ENCODE measurements at places on chromosomes 2 and 18.

- DNase-seq, result no peak
These were observed 777.0 kb downstream of the TSN start for GRCh38 chr2:122532481-122532880.

- DNase-seq, result peak; percentile 89
These were observed 139.6 kb downstream of the SOCS6 start for GRCh38 chr18:70428439-70428838.

DNA sequence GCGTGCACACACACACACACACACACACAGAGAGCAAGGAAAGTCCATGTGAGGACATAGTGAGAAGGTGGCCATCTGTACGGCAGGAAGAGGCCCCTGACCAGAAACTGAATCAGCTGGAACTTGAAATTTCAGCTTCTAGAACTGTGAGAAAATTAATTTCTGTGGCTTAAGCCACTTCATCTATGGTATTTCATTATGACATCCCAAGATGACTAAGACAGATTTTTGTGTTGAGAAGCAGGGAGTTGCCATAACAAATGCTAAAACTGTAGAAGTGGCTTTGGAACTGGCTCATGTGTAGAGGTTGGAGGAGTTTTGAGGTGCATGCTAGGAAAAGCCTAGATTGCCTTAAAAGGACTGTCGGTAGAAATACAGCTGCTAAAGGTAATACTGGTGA is 63.4 kb upstream of the ZBTB7C start:
- DNase-seq, result no peak

- no peak for DNase-seq
These were observed 31.7 kb downstream of the CDH20 start for GRCh38 chr18:61364953-61365352.

DNA sequence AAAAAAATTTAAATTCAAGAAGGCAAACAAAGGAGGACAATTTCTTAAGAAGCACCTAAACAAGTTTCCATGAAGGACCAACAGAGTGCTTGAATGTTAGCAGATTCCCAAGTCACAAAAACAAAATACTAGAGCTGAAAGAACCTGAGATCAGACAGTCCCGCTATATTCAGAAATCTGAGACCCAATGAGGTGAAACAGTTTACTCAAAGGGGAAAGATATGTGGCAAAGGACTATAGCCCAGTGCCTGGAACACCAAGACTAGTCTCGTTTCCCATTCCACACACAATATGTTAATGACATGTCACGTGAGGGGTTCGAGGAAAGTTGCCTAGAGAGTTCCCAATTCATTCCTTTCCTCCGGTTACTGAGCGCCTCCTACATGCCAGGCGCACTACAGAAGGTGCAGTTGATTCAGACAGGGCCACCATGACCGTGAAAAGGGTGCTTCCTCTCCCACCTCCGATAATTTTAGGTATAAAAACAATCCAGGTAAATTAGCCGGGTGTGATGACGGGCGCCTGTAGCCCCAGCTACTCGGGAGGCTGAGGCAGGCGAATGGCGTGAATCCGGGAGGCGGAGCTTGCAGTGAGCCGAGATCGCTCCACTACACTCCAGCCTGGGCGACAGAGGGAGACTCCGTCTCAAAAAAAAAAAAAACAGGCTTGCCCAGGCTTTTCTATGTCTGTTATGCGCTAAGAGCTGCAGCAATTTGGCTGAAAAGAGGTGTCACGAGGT is 617 bp downstream of the SRBD1 start:
- peak; percentile 81 for DNase-seq

GRCh38 chr18:25125680-25126079 is 226.3 kb downstream of the ZNF521 start:
- no peak for DNase-seq

DNA sequence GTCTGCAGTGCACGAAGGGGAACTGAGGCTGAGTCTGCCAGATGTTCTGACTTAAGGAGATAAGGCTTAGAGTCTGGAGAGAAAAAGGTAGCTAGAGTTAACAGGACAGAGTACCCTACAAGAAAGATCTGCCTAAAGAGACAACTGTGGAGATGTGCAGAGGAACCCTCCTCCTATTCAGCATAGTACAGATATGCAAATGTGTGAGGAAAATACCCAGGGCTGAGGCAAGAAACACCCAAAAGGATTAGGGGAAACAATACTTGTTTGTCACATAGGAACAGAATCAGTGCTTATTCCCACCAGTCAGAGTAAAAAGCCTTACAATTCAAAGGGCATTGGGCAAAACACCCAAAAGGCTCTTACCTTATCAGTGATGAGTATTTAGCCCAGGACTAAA is 67.8 kb downstream of the SS18 start:
- no peak for DNase-seq

DNA sequence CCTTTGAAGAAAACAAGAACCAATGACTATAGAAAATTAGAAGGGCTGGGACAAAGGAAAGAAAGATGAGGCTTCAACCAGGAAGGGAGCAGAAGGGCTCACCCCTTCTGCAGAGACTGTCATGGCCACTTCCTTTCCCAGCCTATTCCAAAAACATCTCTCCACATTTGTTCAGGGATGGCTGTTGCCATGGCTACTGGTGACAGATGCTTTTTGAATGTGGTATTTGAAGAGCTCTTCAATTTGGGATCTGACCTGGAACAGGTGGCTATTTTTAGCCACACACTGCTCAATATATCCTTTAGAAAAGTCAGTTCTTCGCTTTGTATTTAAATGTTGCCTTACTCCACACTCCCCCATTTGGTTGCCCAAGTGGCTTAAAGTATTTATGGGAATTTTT is 64.1 kb upstream of the LCLAT1 start:
- peak; percentile 62 for DNase-seq

DNA sequence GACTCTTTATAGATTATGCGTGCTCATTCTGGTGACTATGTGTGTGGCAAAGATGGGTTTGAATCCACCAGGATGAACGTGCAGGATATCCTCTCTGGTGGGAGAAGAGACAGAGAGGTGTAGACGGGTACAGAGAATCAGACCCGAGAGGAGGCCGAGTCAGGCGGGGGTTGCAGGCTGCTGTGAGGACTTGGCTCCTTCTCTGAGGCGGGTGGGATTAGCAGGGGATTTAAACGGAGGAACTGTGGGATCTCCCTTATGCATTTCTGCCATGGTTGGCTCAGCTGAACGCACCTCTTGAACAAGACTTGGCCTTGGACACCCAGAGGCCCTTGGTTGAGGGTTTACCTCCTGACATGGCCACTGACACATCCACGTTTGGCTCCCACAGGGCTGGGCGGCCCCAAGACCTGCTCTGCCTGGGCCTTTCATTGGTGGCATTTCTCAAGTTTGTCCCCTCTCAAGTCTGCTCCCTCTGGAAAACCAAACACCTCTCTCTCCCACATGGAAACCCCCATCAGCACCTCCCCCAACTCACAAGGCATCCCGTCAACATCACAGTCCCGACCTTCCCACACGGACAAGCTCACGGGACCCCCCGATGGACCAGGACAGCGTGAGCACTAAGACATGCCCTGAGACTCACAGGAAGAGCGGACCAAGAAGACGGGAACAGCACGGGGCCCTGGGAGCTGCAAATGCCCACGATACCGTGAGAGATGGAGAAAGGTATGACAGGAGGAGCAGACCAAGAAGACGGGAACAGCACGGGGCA is 158.3 kb downstream of the RTP5 start:
- DNase-seq, result no peak

GRCh38 chr2:212534336-212534735 is 4.3 kb downstream of the ERBB4 start:
- DNase-seq, result no peak

DNA sequence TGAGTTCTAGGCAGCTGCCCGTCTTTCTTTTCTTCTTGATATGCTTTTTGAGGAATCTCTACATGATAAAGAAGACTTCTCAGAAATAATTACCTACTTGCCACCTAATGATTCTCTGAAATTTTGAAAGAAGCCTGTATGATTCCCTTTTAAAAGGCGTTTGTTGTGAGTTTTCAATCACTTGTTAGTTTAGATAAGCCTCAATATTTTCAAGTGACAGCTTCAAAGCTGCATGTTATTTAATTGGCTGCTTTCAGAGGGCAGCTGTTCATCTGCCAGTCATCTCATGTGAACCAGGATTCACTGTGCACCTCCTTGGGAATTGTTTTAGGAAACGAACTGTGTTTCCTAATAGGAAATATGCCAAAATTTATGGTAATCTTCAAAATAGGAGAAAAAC is 938.1 kb downstream of the CPS1 start:
- DNase-seq, result no peak

GRCh38 chr2:50646226-50646625 is 385.7 kb downstream of the NRXN1 start:
- no peak for DNase-seq

- DNase-seq, result no peak
These were observed 2.9 kb upstream of the ARPC2 start for GRCh38 chr2:218214116-218214515.

DNA sequence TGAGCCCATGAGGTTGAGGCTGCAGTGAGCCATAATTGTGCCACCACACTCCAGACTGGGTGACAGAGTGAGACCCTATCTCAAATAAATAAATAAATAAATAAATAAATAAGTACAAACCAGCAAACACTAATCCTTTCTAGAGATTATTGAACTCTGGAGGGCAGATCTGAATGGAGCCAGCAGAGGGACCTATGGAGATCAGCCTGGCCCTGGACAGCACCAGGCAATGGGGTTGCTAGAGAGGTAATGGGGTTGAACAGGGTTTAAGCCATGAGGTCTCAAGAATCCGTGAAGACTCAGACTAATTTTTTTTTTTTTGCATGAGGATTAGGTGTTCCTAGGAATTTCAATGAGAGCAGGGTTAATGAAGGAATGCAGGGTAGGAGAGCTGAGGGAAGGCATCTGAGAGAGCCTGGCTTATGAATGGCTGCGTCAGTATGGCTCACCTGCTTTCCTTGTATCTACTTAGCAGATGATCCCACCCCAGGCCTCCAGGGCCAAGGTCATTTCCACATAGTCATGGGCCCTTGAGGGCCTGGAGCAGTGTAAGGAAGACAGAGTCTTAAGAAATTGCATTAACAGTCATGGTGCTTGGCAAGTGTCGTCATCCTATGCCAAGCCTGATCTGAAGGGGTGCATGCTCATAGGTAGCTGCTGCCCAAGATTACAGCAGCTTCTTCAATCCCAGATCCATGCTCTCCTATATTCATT is 34.6 kb upstream of the IL37 start:
- no peak for DNase-seq

GRCh38 chr2:233803292-233803911 is 25.3 kb downstream of the MROH2A start:
- no peak for DNase-seq

DNA sequence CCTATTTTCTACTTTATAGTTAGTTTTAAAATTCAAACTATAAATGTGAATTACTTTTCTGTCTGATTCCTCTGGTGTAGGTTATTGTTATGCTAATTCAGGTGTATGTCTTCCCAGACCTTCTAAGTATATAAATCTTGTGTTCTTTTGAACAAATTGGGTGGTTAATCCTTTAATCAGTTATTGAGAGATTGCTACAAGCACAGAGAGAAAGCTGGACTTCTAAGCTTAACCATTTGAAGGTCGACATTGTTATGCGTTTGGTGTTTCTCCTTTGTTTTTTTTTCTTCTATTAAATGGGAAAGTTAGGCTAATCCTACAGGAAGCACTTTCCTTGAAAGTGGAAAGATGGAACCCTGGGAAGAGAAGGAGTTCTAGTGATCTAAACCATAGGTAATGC is 592.6 kb downstream of the SLC4A3 start:
- DNase-seq, result no peak

- no peak for DNase-seq
These were observed 43.8 kb downstream of the MAIP1 start for GRCh38 chr2:199999166-199999565.

GRCh38 chr2:144509879-144510221 is 10.1 kb downstream of the ZEB2 start:
- no peak for DNase-seq

GRCh38 chr2:236712961-236713673 is 143.5 kb downstream of the ACKR3 start:
- DNase-seq, result no peak

GRCh38 chr2:9558948-9559381 is 3.3 kb upstream of the ADAM17 start:
- no peak for DNase-seq

GRCh38 chr18:24600076-24600654 is 139.7 kb downstream of the HRH4 start:
- peak; percentile 73 for DNase-seq

DNA sequence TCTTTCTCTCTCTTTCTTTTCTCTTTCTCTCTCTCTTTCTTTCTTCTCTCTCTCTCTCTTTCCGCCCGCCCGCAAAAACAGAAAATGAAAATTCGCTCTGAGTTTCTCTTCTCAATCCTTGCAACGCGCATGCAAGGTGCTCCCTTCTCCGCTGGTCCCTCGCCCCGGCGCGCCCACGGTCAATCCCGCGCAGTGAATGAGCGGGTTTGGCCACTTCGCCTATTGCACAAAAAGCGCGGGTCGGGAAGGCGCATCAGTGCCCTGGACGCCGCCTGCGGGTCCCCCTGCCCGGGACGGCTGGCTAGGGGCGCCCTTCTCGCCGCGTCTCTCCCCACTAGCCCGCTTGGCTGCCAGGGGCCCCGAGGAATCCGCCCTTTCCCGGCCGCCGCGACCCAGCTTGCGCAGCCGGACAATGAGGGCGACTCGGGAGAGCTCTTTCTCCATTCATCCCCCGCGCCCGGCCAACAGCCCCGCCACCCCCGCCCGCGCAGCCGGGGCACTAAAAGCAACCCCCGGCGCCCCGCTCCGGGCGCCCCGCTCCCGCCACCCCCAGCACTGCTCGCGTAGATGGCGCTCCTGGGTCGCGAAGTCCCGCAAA is 706 bp downstream of the LAMA1 start:
- DNase-seq, result peak; percentile 76

DNA sequence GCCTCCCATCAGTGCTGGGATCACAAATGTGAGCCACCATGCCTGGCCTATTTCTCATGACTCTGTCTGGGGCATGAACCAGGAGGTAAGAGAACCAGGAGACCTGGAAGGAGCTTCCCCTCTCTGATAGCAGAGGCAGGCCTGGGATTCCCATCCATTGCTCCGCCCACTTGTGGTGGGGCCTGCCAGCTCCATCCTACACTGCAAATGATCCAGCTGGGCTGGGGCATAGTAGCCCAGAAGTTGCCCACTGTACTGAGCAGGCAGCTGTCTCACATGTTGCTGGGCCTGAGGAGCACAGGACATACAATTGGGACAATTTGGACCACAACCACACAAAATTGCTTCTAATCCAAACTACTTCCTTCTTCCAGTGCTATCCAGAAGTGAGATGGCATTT is 91.0 kb downstream of the MARCHF4 start:
- no peak for DNase-seq

GRCh38 chr18:62767836-62768557 is 52.7 kb downstream of the PHLPP1 start:
- DNase-seq, result no peak

- no peak for DNase-seq
These were observed 1884.0 kb upstream of the CELF4 start for GRCh38 chr18:39449566-39449965.

GRCh38 chr2:108912629-108912902 is 76.5 kb downstream of the EDAR start:
- no peak for DNase-seq
